Spleen (tissue), 13 donors: ENCODE measurements at places on chromosomes 6 and 20.
A peak's percentile ranks its signal among the peaks of the same experiment; 100 is the strongest.

DNA sequence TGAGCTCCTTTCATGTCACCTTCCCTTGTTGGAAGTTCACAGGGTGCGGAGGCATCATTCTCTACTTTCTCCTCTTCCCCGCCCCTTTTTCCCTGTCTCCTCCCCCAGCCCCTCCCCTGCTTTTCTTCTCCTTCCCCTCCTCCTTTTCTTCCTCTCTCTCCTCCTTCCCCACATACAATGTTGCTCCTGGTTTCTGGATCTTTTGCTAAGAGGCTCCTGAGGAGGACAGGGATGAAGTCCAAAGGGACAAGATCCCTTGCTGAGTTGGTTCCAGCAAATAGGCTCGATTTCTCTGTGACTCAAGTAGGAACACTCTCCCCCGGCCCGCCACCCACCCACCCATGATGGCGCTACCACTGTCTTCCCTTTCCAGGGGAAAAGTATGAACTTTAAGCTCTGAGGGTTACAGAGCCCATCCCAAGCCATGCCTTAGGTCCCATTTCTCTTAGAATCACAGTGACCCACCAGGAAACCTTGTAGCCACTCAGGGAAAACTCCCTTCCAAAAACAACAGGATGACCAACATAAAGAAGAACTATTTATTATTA is 852 bp upstream of the TFEB start:
- peak; percentile 68 for DNase-seq

GRCh38 chr20:21562656-21563055 is 48.8 kb upstream of the NKX2-2 start:
- no peak for DNase-seq

DNA sequence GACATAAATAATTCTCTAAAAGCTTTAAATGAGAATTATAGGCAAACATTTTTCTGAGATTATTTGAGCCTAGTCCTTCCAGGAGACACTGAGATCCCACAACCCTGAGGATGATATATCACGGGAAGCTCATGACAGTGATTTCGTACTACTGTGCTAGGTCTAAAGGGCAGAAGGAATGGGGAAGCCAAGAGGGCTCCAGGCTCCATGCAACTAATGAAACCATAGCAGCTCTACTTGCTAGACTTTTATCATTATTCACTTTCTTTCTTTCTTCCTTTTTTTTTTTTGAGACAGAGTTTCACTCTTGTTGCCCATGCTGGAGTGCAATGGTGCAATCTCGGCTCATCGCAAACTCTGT is 57.3 kb upstream of the SGK1 start:
- DNase-seq = no peak

GRCh38 chr20:25054096-25054820 is 3.7 kb downstream of the ACSS1 start:
- peak; percentile 64 for DNase-seq

GRCh38 chr6:110270165-110270564 is 88.0 kb downstream of the METTL24 start:
- DNase-seq = no peak

DNA sequence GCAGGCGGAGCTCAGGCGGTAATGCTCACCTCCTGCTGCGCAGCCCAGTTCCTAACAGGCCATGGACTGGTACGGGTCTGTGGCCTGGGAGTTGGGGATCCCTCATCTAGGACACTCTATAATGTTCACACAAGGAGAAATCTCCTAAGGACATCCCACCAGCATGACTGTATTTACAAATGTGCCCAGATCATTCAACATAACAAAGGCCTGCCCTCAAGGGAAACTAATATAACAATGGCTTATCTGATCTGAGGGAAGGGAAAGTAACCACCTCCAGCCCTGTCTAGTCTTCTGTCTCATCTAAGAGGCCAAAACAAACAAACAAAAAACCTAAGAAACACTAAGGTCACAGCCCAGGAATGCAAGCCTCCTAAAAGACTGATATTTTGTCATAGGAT is 232.8 kb downstream of the RNGTT start:
- DNase-seq = no peak

- DNase-seq = no peak
Observed at GRCh38 chr6:142570221-142570671, 268.4 kb downstream of the ADGRG6 start.

- no peak for DNase-seq
Observed at GRCh38 chr6:94341173-94341572, 921.8 kb upstream of the EPHA7 start.

DNA sequence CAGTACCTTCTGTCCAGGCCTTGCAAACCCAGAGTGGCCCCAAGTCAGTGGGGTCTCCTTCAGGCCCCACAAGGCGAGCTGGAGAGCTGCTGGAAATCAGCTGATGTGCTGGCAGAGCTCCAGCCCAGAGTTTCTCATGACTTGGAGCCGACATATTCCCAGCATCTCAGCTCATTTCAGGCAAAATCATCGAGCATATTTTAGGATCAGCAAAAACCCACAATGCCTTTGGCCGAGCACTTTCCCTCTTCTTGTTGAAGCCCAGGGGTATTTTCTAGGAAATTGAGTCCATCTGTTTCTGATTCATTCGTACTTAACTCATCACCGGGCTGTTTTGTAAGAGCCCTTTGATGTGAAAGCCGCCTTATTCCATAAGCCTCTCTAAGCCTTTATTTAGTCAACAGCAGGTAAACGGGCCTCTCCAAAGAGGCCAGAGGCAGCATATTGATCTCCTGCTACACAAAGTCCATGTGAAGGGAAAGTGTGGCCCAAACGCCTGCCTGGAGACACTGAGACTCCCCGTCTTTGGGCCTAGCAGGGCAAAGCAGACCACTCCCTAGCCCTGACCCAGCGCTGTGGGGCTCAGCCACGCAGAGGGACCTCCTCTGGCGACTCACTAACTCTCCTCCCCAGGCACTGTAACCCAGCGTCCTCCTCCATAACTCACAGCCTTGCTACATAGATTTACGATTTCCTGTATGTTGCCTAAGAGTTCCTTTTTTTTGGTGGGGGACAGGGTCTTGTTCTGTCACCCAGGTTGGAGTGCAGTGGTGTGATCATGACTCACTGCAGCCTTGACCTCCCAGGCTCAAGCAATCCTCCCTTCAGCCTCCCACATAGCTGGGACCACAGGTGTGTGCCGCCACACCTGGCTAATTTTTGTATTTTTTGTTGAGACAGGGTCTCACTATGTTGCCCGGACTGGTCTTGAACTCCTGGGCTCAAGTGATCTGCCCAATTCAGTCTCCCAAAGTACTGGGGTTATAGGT is 12.1 kb upstream of the C20orf203 start:
- no peak for DNase-seq

DNA sequence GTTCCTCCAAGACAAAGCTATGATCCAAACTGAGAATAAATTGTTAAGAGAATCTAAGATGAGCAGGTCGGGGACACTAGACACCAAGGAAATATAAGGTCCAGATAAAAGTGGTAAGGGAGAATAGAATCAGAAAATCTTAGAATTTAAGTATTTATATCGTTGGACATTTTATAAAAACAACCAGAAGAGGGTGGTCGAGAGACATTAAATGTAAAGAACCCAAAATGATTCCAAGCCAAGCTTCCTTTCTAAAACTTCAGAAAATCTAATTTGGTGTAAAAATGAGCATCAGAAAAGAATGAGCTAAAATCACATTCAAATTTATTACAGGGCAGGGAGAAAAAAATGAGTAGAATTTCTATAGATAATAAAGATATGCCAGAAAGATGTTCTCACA is 97.8 kb upstream of the OGFRL1 start:
- DNase-seq = no peak

GRCh38 chr6:165249808-165250207 is 59.6 kb downstream of the C6orf118 start:
- DNase-seq = no peak

GRCh38 chr20:14632906-14633305 is 295.5 kb upstream of the FLRT3 start:
- DNase-seq = no peak

DNA sequence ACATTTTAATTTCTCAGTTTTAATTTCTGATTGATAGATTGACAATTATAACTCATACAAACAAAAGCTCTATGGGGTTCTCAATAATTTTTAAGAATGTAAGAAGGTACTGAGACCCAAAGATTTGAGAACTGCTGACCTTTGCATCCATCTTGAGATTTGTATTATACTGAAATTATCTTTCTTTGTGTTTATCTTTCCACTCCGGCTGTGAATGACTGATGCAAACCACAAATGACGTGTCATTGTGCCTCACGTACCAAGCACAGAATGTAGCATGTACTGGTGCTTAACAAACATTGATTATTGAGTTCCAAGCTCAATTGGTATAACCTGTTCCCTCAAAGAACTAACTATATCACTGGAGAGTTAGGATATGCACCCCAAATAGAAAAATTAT is 152.1 kb upstream of the SMLR1 start:
- DNase-seq = no peak

- no peak for DNase-seq
Observed at GRCh38 chr6:78607189-78607588, 260.2 kb upstream of the IRAK1BP1 start.

- DNase-seq = no peak
Observed at GRCh38 chr20:21577551-21577950, 63.7 kb upstream of the NKX2-2 start.

DNA sequence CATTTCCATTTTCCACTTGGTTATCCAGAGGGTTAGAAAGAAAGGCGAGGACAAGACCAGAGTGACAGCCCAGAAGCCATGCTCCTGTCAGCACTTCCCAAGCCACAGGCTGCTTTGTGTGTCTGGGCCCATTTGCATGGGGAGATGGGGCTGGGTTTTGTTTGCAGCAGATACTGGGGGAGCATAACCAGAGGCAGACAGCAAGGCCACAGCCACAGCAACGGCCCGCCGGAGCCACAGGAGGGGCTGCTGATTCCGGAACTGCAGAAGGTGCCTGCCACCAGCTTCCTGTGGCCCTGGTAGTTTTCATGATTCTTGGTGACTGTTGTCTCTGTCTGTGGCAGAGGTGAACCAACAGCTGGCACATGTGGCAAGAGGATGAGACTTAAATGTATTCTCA is 106.6 kb downstream of the DLL1 start:
- peak; percentile 69 for DNase-seq

DNA sequence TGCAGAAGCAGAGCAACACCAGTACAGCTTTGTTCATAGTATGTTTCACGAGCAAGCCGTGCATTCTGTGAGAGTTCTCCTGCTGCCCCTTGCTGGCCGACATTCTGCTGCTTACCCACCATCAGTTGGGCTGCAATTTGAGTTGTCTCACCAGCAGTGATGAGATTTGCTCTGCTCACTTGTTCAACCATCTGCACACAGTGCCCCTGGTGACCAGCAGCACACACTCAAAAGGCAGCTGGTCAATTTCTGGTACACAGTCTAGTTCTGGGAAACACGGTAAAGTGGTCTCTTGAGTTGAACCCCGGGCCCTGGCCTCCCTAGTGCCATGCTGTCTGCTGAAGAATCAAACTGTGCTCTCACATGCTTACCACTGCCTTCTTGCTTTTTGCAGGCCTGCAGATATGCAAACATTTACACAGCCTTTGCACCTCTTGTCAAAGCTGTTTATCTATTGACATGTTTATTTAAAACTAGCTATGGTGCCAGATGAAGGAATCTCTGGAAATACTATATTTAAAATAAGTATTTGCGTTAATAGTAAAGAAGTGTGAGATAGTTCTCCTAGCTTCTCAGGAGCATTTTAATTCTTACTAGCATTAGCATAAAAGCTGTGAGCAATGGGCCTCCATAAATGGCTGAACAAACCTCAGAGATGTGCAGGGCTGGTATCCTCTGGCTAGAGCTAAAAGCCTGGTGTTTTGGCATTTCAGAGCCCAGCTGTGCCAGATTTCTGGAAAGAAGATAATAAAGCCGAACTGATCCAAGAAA is 234.3 kb downstream of the ARHGAP18 start:
- no peak for DNase-seq

DNA sequence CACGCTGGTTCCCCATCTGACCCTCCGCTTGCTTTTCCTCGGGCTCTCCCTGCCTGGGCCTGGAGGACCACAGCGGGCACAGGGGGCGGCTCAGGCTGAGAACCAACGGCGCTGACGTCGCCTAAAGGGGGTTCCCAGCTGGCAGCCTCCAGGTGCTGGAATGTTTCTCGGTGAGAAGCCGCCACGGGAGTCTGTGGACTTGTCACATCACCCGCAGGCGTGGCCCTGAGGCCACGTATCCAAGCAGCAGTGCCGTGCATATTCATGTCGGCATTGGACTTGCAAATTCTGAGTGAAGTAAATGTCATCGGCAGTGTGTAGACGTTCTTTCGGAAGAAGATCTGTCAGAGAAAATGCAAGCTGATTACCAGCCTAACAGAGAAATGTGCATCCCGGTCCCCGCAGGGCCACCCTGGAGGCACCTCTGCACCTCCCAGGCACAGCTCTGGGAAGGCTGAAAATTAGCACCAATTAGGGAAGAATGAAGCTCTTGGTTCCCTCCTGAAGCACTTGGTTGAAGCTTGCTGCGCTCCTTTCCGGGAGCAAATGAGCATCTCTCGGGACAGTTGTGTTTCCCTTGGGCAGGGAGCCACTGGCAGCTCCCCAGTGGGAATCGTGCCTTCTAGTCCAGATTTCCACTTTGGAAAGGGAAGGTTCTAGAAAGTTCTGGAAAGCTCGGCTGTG is 24.3 kb downstream of the NTSR1 start:
- DNase-seq = no peak

DNA sequence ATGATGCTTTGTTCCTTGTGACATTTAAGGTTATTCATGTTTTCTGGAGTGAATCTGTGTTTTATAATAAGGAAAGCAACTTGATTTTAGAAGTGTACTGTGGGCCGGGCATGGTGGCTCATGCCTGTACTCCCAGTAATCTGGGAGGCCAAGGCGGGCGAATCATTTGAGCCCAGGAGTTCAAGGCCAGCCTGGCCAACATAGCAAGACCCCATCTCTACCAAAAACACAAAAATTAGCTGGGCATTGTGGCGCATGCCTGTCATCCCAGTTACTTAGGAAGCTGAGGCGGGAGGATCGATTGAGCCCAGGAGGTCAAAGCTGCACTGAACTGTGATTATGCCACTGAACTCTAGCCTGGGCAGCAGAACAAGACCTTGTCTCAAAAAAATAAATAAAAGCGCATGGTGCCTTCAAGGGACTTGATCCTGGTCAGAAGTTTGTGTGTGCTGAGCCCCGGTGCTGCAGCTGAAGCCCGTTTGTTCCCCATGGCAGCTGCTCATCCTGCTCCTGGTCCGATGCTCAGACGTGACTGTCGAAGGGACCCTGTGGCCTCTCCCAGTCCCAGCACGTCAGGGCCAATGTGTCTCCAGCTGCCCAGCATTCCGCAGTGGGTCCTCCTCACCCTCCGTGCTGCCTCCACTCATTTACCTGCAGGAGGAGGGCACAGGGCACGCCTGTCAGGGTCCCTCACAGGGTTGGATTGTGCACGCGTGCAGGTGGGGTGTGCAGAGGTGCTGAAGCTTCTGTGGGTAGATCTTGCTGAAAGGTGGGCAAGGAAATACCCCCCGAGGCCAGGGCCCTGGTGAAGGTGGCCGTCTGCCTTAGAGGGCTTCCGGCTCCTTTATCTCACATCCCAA is 18.3 kb downstream of the ENTPD6 start:
- peak; percentile 68 for DNase-seq

GRCh38 chr6:89471287-89471867 is 38.4 kb downstream of the ANKRD6 start:
- DNase-seq = no peak

DNA sequence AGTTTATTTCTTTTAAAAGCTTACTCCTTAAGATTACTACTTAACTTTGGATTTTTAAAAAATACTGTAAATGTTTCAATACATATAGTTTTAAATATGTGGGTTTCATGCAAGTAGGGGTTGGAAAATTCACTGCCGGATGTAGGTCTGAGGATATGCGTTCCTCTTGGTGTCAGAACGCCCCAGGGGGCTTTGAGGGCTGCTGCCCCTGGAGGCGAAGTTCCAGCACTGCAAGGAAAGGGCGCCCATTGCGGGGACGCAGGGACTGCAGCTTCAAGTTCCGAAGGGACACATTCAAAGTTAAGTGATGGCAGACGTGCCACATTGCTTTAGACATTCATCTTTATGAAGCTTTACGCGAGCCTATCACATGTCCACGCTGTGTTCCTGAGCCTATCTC is 152.9 kb downstream of the SOD2 start:
- DNase-seq = peak; percentile 43
